KBM-7 (cell line): ENCODE measurements at places on chromosomes 1 and 21.

- DNase-seq, result peak; percentile 43
Measured at GRCh38 chr1:247156787-247157232, 15.0 kb downstream of the ZNF124 start.

DNA sequence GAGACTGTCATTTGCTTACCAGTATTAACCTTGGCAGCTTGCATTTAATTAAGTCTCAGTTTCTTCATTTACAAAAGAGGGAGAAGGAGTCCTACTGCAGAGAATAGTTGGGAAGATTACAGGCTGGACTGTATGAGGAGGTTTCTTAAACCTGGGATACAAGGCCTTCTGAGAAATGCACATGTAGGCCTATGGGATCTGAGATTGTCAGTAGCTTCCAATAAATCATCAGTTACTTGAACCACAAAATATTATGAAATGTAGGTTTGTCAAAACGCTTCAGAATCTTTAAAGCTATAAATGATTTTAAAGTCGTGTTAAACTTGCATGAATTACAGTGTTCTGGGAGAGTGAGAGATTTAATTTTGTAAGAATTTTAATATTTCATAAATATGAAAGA is 69.6 kb downstream of the NRIP1 start:
- DNase-seq, result no peak

- DNase-seq, result no peak
Measured at GRCh38 chr1:10967090-10967489, 45.4 kb upstream of the TARDBP start.

DNA sequence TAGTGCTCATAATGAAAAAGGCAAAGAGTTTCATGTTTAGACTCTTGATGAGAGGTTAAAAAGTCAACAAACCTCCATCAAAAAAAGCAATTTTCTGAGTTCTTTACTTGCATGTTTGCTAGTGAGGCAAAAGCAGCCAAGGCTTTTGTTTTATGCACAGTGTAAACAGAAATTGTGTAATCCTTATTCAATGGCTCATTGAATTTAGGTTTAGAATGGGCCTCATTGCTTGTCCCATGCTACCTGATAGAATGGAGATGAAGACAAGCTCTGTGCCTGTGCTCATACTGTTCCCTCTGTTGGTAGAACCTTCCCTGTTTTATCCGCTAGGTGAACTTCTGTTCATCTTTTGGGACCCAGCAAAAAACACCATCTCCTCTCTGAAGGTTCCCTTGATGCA is 10.0 kb upstream of the LRRC8D start:
- DNase-seq, result no peak

- DNase-seq, result no peak
Measured at GRCh38 chr1:163834778-163835177, 513.0 kb downstream of the NUF2 start.

- no peak for DNase-seq
Measured at GRCh38 chr1:57066980-57067610, 101.3 kb upstream of the C8B start.

GRCh38 chr1:25120281-25120680 is 112.0 kb downstream of the SYF2 start:
- peak; percentile 50 for DNase-seq

DNA sequence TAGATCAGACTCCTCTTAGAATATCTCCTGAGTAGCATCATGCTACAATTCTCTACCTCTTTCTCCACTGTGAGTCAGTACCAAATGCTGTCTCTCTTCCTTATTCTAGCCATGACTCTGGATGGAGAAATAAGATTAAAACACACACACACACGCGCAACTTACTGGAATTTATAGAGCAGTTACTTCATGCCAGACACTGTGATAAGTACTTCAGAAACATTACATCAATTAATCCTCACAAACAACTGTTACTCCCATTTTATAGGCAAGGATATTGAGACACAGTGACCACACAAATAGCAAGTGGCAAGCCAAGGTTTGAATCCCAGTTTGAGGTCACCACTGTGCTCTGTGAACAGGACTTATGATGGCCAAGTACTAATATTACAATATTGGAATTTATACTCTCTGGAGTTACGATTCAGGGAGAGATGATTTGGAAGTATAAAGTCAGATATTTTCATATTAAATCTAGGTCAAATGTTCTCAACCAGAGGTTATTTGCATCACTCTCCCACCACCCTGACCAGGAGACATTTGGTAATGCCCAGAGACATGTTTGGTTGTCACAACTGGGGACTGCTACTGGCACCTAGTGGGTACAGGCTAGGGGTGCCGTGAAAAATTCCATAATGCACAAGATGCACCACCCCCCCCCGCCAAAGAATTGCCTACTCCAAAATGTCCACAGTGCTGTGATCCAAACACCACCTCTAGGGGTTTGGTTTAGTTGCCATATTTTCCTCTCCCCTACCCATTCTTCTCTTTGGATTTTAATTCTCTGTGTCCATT is 221.6 kb downstream of the LTN1 start:
- DNase-seq, result no peak

GRCh38 chr1:117683571-117684285 is 77.9 kb downstream of the TENT5C start:
- no peak for DNase-seq

- no peak for DNase-seq
Measured at GRCh38 chr1:61368876-61369275, 286.5 kb downstream of the NFIA start.

DNA sequence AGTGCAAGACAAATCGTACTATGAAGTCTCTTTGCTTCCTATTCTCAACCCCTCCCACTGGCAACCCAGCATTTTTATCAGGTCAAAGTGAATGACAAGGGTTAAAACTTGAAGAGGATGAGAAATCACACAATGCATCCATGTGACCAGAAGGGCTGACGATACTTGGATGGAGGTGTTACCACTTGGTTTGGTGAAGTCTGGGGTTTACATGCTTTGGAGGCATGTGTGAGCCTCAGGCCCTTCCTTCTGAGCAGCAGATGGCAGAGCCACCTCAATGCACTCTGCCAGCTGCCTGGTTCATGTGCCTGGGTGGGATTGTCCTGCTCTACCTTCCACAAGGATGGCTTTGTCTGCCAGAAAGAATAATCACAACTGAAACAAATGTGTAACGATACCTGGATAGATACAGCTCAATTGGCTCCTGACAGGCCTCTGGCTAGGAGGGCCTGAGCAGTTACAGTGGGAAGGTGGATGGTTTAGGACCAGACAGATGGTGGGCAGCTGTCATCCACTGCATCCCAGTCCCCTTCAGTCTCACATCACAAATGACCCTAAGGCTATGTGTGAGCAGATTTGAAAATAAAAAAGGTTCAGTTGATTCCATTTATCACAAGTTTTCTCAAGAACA is 51.5 kb upstream of the CNIH3 start:
- no peak for DNase-seq

DNA sequence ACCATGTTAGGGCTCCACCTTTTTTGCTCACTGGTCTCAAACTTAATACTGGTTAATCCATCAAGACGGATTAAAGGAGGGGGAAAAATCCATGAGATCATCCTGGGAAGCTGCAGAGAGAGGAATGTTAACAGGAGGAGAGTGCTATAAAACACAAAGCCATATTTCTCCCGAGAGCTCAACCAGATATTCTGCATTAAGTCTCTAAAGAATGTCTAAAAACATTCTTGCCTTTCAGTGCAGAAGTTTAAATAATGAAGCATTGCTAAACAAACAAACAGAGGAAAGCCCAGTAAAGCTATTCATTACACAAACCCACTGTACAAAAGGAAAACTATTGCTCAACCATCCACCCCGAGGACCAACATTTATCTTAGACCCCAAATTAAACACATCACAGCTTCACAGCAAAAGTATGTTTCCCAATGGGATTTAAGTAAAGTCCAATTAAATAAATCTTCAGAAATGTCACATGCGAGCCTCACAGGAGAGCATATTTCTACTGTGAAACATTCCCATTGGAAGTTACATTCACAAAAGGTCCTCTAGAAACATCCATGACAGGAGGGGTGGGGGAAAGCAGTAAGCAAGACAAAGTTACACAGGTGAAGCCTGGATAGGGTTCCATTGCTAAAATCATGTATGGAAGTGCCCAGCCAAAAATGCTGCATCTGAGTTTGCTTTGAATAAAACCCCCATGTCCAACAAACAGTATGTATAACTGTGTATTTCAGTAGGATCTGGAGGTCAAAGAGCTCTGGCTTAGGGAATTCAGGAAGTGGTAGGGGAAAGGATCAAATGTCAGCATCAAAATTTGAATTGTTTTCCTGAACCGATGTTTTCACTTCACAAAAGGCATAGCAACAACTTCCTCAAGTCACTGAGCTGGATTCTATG is 23.3 kb downstream of the DUSP10 start:
- DNase-seq, result peak; percentile 62

DNA sequence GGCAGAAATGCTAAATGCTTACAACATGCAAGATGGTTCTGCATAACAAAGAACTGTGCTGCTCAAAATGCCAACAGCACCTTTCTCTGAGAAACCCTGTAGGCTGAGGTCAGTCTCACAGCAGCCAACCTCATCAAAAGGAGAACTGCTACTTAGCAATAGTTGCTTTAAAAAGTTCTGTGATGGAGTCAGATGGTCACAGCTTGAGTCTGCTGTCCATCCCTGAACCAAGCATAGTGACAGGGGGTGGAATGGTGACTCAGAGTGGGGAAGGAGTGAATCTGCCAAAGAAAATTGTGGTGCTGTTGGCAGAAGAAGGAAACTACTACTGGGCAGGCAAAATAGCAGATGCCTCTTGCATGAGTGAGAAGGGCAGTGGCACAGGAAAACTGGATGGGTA is 106.0 kb upstream of the FAM78B start:
- DNase-seq, result no peak

GRCh38 chr1:51697166-51697565 is 80.3 kb downstream of the OSBPL9 start:
- DNase-seq, result no peak

GRCh38 chr1:86068271-86068721 is 88.3 kb downstream of the COL24A1 start:
- DNase-seq, result no peak

DNA sequence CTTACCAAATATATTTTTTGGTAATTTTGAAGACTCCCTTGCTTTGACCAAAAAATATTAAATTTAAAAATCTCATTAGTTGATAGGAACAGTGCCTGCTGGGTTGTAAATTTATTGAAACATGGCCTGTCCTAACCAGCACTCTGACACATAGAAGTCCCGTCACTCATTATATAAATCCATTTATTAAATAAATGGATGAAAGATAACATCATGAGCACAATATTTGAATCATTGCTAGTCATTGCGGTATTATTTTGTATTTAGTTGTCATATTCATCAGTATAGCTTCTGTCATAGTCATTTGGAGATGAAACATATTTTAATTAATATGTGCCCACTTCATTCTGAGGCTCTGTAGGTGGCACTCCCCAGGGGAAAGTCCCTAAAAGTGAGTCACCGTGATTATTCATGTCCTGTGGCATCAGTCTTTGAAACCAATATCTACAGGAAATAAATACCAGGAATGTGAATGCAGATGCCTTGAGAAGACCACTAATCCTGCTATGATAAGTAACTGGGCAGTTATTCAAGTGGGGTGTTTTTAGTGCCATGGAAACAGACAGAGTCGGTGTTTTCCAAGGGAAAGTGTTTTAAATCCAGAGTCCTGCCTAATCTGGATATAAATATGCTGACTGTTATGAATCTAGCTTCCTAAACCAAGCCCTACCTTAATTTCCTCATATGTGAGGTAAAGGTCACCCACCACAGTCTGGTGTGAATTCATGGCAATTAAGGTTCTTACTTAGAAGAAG is 302.0 kb downstream of the DUSP10 start:
- DNase-seq, result no peak
